ENCODE measurements at places on chromosomes 3 and 15.

- DNase-seq = peak; percentile 46
Observed at GRCh38 chr15:62482785-62483429, 317.8 kb upstream of the C2CD4B start.

DNA sequence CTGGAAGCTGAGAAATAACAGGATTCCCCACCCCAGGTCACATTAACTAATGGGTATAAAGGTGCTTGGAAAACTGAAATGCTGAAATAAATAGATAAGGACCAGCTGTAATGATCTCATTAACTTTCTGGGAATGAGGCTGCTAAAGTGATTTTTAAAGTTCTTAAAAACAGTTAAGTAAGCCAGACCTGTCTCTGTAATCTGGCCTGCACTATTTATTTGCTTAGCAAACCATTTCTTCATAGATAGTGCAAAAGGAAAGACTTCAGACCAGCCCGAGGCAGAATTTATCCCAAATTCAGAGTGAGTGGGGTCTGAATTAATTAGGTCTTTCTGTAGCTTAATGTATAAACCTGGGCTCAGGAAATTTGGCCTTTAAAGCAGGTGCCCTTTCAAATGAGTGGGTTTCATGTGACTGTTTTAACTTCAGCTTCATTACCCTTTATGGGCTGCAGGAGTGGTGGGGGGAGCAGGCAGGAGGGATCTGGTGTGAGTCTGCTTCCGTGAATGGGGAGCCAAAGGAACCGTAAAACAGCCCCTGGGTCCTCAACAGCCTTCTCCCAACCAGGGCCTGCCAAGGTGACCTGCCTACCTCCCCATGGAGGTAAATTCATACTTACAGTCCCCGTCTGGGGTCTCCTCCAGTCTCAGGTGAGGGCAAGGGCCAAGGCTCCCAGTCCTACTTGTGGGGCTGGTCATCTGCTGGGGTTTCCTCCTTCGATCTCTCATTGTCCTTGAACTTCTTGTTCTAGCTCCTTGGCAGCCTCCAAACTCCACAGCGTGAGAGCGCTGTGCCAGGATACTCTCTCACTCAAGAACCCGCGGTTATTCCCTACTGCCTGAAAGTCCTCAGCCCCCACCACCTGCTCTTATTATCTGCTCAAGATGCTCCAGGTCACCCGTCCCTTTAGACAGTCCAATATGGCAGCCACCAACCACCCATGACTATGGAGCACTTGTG is 31.2 kb downstream of the MAGEF1 start:
- DNase-seq = no peak

GRCh38 chr15:90956274-90957030 is 1.8 kb downstream of the RCCD1 start:
- DNase-seq = peak; percentile 90

DNA sequence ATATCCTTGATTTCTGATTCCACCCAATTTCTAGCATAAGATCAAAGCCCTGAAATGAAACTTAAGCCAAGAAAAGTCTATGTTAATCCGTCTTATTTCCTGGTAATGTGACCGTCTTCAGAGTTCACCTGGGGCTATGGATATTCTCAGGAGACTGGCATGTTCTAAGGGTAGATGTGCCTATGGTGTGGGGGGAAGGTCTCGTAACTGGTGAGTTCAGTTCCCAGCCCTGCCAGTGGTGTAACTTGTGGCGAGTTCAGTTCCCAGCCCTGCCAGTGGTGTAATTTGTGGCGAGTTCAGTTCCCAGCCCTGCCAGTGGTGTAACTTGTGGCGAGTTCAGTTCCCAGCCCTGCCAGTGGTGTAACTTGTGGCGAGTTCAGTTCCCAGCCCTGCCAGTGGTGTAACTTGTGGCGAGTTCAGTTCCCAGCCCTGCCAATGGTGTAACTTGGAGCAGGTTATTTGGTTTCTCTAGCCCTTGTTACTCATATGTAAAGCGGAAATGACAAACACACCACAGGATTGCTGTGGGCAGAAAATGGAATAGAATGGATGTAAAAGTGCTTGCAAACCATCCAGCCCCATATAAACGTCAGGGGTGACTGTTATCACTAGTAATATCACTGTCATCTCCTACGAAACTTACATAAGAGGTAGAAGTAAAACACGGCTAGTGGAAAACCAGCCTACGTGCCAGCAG is 30.4 kb downstream of the SLC51A start:
- DNase-seq = peak; percentile 43

DNA sequence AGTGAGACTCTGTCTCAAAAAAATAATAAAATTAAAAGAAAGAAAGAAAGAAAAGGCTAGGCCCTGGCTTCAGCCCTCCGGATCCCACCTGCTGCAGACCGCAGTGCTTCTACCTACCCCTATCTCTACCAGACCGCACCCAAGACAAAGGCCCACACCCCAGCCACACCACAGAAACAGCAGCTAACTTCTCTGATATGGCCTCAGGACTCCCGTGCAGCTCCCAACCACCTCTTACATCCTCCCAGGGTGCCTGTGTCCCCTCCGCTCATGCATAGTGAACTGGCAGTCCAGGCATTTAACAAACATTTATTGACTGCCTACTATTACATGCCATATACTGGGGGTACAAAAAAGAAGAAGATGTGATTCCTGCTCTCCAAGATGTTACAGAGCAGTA is 6.9 kb upstream of the HTR3C start:
- DNase-seq = no peak

- DNase-seq = no peak
Observed at GRCh38 chr3:111980716-111981456, 2.1 kb downstream of the ABHD10 start.

GRCh38 chr3:47872916-47873315 is 70.0 kb downstream of the DHX30 start:
- DNase-seq = no peak

- DNase-seq = no peak
Observed at GRCh38 chr3:33947272-33948195, 149.1 kb downstream of the PDCD6IP start.

DNA sequence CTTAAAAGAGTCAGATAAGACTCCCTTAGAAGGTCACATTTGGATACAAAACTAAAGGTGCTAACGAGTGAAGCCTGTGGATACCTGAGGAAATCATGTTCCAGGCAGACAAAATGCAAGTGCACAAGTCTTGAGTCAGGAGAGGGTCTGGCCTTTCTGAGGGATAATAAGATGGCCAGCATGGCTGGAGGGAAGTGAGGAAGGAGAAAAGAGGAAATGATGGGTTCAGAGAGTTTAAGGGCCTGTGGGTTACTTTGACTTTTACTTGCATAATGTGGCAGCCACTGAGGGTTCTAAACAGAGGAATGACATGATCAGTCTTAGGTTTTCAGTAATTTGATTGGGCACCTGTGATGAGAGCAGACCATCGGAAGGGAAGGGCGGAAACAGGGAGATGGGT is 3.5 kb upstream of the ROPN1B start:
- no peak for DNase-seq

DNA sequence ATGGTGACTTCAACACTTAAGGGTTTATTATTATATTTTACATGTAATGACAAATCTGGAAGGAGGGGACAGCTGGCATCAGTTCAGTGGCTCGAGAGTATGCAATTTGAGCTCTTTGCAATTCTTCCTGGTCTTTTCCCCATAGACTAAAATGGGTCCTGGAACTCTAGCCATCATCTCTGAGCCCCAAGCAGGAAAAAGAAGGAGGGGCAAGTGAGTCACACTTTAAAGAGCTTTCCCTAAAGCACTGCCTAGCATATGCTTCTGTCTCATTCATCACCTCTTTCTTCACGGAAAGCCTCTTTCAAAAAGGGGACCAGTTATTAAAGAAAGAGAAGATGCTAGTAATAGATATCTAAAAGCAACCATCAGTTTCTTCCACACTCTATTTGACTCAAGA is 466.3 kb downstream of the ZIC1 start:
- peak; percentile 3 for DNase-seq

GRCh38 chr3:26682406-26682805 is 59.8 kb downstream of the LRRC3B start:
- peak; percentile 28 for DNase-seq

GRCh38 chr3:61808526-61808925 is 247.2 kb downstream of the PTPRG start:
- no peak for DNase-seq

GRCh38 chr15:62625429-62626033 is 417.0 kb upstream of the TPM1 start:
- DNase-seq = no peak

DNA sequence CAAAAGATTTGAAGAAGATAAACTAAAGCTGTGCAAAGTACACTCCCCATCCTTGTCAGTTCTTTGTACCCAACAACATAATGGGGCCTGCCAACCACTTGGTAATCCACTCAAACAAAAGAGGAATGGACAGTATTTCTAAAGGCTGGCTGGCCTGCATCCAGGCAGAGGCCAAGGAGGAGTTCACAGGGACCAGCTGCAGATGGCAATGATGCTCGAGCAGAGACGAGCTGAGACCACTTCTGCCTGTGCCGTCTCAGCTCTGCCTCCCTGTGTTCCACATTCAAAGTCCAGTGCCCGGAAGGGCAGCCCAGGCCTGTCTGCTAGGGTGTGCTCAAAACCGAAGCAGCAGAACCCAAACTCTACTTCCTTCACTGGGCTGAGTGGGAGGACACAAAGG is 14.3 kb downstream of the CXCR6 start:
- no peak for DNase-seq

DNA sequence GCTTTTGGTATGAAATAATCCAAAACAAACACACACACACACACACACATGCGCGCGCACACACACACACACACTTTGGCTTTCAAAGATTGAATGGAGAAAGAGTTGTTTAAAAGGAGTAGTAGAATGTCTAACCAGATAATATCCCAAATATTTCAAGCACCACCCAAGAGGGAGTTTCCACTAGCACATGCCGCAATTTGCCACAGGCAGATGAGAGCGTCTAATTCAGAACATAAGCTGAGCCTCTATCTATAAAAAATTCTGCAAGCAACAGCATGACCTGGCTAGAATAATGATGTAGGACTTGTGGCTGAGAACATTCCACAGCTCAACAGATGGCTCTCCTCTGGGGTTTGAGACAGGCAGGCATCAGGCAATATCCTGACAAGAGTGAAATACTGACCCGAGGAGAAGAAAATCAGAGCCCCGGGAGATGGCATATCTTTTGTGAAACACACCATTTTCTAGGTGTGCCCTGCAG is 302.5 kb upstream of the GADL1 start:
- peak; percentile 64 for DNase-seq

GRCh38 chr3:170507063-170507462 is 78.8 kb downstream of the SLC7A14 start:
- DNase-seq = no peak

DNA sequence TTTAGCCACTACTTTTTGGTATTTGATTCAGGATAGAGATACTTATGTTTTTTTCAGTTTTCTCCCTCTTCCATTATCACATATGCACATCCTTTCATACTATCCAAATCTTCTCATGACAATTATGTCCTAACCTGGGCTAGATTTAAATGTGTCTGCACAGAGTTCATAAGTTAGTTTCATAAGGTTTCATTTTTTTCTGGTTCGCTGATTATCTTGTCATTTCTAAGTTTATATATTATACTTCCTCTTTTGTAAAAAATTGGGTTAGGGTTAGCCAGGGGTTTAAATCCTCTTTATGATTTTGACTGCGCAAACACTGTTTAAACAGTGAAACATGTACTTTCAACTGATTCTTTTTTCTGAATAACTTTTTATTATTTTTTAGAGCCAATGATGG is 148.6 kb downstream of the SST start:
- DNase-seq = no peak

DNA sequence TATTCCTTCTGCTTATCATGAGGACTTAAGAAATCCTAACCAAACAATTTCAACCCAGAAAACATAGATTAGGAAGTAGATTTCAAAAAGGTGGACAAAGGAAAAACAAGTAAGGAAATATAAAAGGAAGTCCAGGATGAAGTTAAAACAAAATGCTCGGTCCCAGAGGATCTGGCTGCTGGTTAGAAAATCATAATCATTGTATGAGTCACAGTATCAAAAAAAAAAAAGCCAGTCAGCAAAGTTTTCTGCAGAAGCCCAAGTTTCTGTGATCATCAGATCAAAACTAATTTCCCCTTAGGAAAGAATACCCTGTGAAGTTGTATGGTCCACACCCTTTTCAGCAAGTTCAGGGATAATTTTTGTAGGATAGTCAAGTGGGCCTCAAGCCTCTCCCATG is 43.0 kb upstream of the LRTM1 start:
- no peak for DNase-seq

DNA sequence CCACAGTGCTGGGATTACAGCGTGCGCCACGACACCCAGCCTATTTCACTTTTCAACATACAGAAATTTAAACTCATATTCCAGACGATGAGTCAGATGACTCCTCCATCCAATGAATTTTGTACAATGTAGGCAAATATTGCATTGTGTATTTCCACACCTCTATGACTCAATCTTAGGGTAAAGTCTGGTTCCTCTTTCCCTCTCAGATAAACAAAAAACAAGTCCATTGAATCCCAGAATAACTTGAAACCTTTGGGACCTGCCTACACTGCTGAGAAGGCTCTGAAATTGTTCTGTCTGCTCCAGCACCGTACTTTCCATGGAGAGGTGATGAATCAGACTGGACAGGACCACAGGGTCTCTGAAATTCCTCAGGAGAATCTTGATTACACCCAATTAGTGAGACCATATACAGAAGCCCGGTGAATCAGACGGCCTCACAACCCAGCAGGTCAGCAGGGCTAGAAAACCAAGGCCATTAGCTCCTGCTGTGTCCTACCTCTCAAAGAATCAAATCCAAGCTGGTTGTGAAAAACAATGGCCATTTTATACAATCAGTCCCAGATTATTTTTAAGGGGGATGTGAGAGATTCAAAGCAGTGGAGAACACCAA is 112.6 kb downstream of the ERC2 start:
- DNase-seq = peak; percentile 61

- DNase-seq = peak; percentile 62
Observed at GRCh38 chr3:24351779-24352469, 142.7 kb downstream of the THRB start.

DNA sequence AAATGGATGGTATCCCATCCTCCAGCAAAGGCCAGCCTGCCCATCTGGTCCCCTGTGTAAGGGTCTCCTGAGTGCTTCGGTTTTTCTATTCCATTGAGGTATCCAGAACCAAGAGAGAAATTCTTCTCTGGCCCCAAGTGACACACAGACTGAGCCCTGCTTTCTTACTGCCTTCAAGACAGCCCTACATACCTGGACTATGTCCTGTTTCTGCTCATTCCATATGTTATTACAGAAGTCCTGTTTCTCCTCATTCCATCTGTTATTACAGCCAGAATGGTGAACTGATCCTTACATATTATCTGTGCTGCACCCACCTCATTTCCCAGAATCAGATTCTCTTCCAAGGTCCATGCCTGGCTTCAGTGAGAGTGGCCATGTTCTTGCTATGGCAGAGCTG is 115.2 kb downstream of the DCLK3 start:
- DNase-seq = no peak

GRCh38 chr3:50121072-50122032 is 32.6 kb downstream of the RBM5 start:
- peak; percentile 89 for DNase-seq

- peak; percentile 32 for DNase-seq
Observed at GRCh38 chr3:2810723-2811122, 299.5 kb downstream of the IL5RA start.

- DNase-seq = no peak
Observed at GRCh38 chr3:112059497-112059896, 25.0 kb downstream of the TMPRSS7 start.
